ENCODE measurements at places on chromosomes 12 and 14.
A peak's percentile ranks its signal among the peaks of the same experiment; 100 is the strongest.

DNA sequence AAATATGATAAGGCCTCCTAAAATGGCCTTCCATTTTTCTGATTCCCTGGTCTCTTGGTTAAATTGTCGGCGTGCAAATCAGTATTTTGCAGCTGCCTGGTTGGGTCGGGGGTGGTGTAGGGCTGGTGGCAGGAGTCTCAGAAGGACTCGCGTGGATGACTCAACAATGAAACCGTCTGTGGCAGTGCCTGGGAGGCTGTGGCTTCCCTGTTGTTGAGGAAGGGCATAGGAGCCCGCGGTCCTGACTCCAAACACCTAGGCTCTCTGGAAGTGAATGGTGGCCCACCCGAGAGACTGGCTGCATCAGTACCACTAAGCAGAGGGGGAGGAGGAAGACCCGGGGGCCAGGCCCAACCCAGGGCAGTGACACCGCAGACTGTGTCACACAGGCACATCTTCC is 207.9 kb downstream of the TTC7B start:
- no peaks in the 10 kb centered on the region for H3K27me3 ChIP-seq
- H3K27ac ChIP-seq: no peak overlapping the region
- no peak overlapping the region for H3K4me3 ChIP-seq
- peaks cover 56% of the 10 kb centered on the region for H3K4me1 ChIP-seq

DNA sequence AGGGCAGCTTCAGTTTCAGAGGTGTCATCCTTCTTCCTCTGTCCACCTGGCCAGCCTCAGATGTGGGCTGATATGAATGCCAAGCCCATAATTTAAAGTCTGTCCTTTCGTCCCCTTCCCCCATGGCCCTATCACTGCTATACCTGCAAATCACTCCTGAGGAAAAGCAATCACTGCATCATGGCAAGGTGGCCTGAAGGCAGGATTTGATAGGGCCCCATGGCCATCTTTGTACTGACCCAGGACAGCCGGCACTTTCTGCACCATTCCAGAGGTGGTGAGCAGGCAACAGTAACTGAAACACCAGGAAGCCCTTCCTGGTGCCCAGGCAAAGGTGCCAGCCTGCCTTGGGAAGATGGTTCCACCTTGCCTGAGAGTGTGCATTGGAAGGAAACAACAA is 60.8 kb downstream of the ANO2 start:
- H3K27ac ChIP-seq: no peak overlapping the region
- peaks cover 7% of the 10 kb centered on the region for H3K4me1 ChIP-seq
- H3K4me3 ChIP-seq: no peak overlapping the region
- no peak for DNase-seq
- H3K27me3 ChIP-seq: no peaks in the 10 kb centered on the region

DNA sequence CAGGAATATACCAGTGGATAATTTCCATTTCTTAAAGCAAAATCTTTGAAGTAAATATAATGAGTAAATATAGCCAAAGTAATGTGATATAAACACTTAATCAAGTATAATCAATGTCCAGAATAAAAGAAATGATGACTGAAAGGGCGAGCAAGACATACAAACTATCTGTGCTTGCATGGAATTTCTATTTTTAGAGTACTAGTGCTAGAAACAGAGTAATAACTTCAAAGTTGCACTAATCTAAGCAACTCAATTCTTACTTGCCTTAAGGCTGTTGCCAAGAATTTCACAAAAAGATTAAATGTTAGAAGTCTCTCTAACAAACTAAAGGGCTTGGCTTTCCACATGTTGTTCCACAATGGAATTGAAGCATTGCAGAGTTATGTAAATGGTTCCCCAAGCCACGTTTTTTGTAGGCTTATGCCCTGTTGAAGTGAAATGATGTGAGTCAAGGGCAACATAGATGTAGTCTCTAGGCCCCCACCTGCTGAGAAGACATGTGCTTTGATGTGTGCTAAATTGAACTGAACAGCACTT is 175.0 kb upstream of the LMNTD1 start:
- H3K4me3 ChIP-seq: no peak overlapping the region
- no peaks in the 10 kb centered on the region for H3K36me3 ChIP-seq
- H3K4me1 ChIP-seq: peaks cover 12% of the 10 kb centered on the region
- no peak overlapping the region for H3K27ac ChIP-seq

- no peak overlapping the region for H3K27ac ChIP-seq
- no peaks in the 10 kb centered on the region for H3K36me3 ChIP-seq
- no peak overlapping the region for H3K4me3 ChIP-seq
- peaks cover 18% of the 10 kb centered on the region for H3K4me1 ChIP-seq
- DNase-seq: no peak
- H3K27me3 ChIP-seq: peaks cover 38% of the 10 kb centered on the region
These were observed 225.1 kb downstream of the DIO2 start for GRCh38 chr14:79986251-79986650.

- no peak overlapping the region for H3K27ac ChIP-seq
- no peak overlapping the region for H3K4me3 ChIP-seq
- DNase-seq: no peak
- peaks cover 14% of the 10 kb centered on the region for H3K4me1 ChIP-seq
- H3K36me3 ChIP-seq: no peaks in the 10 kb centered on the region
These were observed 4.2 kb upstream of the HRK start for GRCh38 chr12:116885491-116885890.

DNA sequence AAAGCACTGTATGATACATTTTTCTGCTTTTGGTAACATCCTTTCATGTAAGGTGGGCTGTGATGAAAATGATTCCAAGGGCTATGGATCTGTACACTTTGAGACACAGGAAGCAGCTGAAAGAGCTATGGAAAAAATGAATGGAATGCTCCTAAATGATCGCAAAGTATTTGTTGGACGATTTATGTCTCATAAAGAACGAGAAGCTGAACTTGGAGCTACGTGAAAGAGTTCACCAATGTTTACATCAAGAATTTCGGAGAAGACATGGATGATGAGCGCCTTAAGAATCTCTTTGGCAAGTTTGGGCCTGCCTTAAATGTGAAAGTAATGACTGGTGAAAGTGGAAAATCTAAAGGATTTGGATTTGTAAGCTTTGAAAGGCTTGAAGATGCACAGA is 22.1 kb upstream of the SRGAP1 start:
- H3K27me3 ChIP-seq: no peaks in the 10 kb centered on the region
- H3K36me3 ChIP-seq: no peaks in the 10 kb centered on the region
- no peaks in the 10 kb centered on the region for H3K4me1 ChIP-seq
- DNase-seq: no peak
- no peak overlapping the region for H3K27ac ChIP-seq
- H3K4me3 ChIP-seq: no peak overlapping the region

- no peaks in the 10 kb centered on the region for H3K36me3 ChIP-seq
- no peak overlapping the region for H3K27ac ChIP-seq
- no peaks in the 10 kb centered on the region for H3K4me1 ChIP-seq
- H3K4me3 ChIP-seq: no peak overlapping the region
- H3K27me3 ChIP-seq: no peaks in the 10 kb centered on the region
These were observed 6.4 kb downstream of the ERP27 start for GRCh38 chr12:14931791-14932560.

DNA sequence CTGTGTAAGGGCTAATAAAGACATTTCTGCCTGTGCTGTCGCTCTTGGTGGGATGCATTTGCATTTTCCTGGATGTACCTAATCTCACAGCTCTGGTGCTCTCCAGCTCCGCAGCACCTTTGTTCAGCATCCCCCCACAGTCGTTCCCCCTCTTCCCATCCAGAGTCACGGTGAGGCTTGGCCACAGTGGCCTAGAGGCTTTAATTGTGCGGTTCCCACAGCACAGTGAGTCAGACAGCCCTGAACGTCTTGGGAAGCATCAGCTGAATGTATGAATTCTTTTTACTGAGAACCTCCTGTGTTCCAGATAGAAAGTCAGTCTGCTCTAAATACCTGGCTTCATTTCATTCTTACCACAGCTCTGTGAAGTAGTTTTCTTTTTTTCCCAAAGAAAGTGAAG is 28.7 kb downstream of the MLXIP start:
- H3K36me3 ChIP-seq: no peaks in the 10 kb centered on the region
- no peak overlapping the region for H3K27ac ChIP-seq
- DNase-seq: no peak
- H3K4me3 ChIP-seq: no peak overlapping the region

DNA sequence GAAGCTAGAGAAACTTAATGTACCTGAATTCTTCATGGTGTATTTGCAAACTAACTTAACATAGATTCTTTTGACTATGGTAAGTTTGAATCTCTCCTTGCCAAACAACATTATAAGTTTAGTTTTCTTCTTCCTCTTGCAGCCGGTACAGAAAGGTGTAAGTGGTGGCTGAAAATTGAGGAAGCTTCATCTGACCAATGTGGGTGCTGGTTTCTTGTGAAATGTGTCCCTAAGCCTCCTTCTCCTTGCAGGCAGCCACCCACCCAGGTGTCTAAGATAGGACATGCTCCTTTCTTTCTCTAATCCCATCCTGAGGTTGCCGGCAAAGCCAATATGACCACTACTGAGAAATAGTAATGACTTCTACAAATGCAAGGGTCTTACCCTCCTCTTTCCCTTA is 20.6 kb downstream of the GSG1 start:
- DNase-seq: no peak
- peaks cover 4% of the 10 kb centered on the region for H3K4me1 ChIP-seq
- H3K27ac ChIP-seq: no peak overlapping the region
- H3K36me3 ChIP-seq: no peaks in the 10 kb centered on the region
- no peaks in the 10 kb centered on the region for H3K27me3 ChIP-seq
- H3K4me3 ChIP-seq: no peak overlapping the region

- DNase-seq: no peak
- no peaks in the 10 kb centered on the region for H3K36me3 ChIP-seq
- H3K27ac ChIP-seq: no peak overlapping the region
- peaks cover 6% of the 10 kb centered on the region for H3K4me1 ChIP-seq
- no peaks in the 10 kb centered on the region for H3K27me3 ChIP-seq
These were observed 38.6 kb upstream of the LRTM2 start for GRCh38 chr12:1781772-1782171.

DNA sequence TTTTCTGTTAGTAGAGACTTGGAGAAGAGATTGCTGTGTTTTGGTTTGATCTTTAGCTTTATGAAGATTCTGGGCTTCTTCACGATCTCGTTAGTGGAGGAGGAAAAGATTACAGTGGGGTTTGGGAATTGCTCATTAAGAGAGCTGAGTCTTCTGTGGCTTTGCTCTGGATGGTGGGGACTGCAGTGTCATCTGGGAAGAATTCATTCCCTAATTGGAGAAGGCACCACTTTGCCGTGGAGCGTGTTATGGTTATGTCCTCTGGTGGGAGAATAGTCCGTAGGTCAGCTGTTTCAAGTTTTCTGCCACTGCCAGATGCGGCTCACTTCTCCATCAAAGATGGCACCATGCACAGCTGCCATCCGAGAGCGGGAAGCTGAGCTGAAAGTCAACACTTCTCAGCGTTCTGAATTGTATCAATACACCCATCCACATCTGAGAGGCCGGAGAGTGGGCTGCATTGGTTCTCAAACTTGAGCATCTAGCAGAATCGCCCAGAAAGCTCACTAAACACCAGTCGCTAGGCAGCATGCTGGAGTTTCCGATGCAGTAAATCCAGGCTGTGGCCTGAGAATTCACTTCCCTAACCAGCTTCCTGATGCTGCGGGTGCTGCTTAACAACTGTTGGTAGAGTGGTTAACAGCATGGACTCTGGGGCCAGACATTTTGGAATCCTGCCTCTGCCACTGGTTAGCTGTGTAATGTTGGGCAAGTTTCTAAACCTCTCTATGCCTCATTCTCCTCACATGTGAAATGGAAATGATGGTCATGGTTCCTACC is 117.8 kb downstream of the PLXNC1 start:
- no peak overlapping the region for H3K27ac ChIP-seq
- no peak overlapping the region for H3K4me3 ChIP-seq
- H3K4me1 ChIP-seq: peaks cover 44% of the 10 kb centered on the region
- no peaks in the 10 kb centered on the region for H3K27me3 ChIP-seq

GRCh38 chr14:81449114-81449513 is 49.0 kb upstream of the STON2 start:
- no peak overlapping the region for H3K27ac ChIP-seq
- DNase-seq: no peak
- H3K36me3 ChIP-seq: no peaks in the 10 kb centered on the region
- H3K4me1 ChIP-seq: peaks cover 21% of the 10 kb centered on the region
- H3K4me3 ChIP-seq: no peak overlapping the region

GRCh38 chr14:103737432-103738045 is 21.9 kb downstream of the ZFYVE21 start:
- H3K36me3 ChIP-seq: no peaks in the 10 kb centered on the region
- no peaks in the 10 kb centered on the region for H3K27me3 ChIP-seq
- DNase-seq: no peak
- H3K4me1 ChIP-seq: peaks cover 3% of the 10 kb centered on the region

- H3K4me1 ChIP-seq: peaks cover 18% of the 10 kb centered on the region
- no peak for DNase-seq
- peaks cover 25% of the 10 kb centered on the region for H3K27me3 ChIP-seq
- H3K36me3 ChIP-seq: no peaks in the 10 kb centered on the region
- no peak overlapping the region for H3K27ac ChIP-seq
These were observed 26.0 kb downstream of the ASPG start for GRCh38 chr14:104111301-104112112.

- peaks cover 27% of the 10 kb centered on the region for H3K27me3 ChIP-seq
- peaks cover 9% of the 10 kb centered on the region for H3K4me1 ChIP-seq
- no peak overlapping the region for H3K4me3 ChIP-seq
- DNase-seq: no peak
These were observed 7.5 kb upstream of the AQP2 start for GRCh38 chr12:49942921-49943624.

GRCh38 chr12:119998471-119999245 is 9.6 kb downstream of the BICDL1 start:
- H3K36me3 ChIP-seq: no peaks in the 10 kb centered on the region
- H3K27me3 ChIP-seq: no peaks in the 10 kb centered on the region
- H3K27ac ChIP-seq: no peak overlapping the region
- H3K4me3 ChIP-seq: no peak overlapping the region
- no peak for DNase-seq

DNA sequence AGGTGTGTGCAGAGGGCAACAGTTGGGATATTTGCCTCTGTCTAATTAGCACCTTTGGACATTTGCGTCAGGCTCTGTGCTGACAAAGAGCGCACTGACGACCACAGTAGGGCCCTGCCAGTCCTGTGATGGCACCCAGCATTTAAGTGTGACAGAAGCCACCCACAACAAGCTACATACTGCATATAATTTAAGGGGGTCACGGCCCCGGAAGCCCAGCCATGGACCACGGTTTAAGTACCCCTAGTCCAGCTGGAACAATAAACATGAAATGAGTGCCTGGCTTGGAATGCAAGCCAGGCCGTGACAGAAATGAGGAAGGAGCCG is 16.8 kb upstream of the DYNC1H1 start:
- H3K27me3 ChIP-seq: peaks cover 36% of the 10 kb centered on the region
- DNase-seq: no peak
- H3K27ac ChIP-seq: peak overlapping the region; percentile 67
- peak overlapping the region; percentile 62 for H3K4me3 ChIP-seq
- peaks cover 8% of the 10 kb centered on the region for H3K4me1 ChIP-seq

Measured in neural progenitor cell (in vitro differentiated cells).